ENCODE measurements at places on chromosomes 2 and 18.

DNA sequence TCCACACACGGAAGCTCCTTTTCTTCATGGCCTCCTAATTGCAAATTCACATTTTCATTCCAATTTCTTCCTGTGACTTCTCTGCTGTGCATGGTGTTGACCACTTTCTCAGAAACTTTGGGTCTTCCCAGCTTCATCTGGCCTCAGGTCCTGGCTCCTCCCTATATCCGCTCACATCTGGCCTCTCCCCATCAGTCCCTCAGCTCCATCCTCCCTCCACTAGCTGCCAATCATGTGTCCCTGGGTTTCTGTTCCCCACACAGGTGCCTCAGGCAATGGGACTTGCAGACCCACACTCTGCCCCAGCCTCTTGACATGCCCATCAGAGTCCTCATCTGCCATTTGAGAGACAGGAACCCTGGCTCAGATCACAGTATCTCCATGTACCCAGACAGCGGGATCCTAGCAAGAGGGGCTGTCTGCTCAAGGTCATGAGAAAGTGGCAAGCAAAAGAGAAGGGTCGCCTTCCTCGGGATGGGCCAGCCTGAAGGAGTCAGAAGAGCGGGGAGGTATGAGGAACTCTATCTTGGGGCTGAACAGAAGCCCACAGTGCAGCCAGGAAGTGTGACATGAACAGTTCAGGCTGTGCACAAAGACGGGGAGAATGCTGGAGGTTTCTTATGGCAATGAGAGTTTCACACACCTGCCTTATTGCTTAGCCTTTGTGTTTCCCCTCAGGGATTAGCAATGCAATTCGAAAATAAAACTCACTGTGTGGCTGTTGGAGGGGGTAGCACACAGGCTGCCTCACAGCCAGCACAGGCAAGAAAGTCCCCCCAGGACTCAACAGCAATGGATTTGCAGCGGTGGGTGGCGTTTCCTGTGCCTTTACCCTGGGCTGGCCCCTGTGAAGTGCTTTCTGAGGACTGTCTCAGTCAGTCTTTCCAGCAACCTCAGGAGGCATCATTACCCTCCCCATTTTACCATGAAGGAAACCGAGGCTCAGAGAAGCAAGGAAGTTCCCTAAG, 69.5 kb downstream of the COPS8 start:
- DNase-seq: no peak

DNA sequence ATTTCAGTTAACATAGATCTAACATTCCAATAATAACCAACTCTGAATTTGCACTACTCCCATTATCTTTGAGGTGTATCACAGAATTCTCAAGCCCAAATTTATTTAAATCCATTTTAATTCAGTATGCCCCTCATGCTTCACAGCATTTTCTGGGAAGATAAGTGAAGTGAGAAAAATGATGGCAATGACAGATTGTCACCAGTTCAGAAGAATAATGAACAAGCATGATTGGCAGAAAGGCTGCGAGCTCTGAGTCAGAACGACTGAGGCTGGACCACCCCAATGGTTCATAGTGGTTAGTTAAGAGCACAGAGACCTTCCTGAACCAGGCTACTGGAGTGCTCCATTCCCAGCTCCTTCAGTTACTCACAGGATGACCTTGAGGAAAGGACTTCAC, 4.9 kb downstream of the SPRED2 start:
- no peak for DNase-seq

GRCh38 chr18:8705961-8706790, 820 bp downstream of the MTCL1 start:
- DNase-seq: no peak

- DNase-seq: no peak
These were observed 7.5 kb downstream of the RIOK3 start for GRCh38 chr18:23460285-23461273.

GRCh38 chr2:48344441-48344756, 185.6 kb upstream of the STON1 start:
- DNase-seq: no peak

- no peak for DNase-seq
These were observed 130.3 kb downstream of the MGAT5 start for GRCh38 chr2:134384131-134384530.

GRCh38 chr18:25669741-25670140, 317.8 kb upstream of the ZNF521 start:
- no peak for DNase-seq

DNA sequence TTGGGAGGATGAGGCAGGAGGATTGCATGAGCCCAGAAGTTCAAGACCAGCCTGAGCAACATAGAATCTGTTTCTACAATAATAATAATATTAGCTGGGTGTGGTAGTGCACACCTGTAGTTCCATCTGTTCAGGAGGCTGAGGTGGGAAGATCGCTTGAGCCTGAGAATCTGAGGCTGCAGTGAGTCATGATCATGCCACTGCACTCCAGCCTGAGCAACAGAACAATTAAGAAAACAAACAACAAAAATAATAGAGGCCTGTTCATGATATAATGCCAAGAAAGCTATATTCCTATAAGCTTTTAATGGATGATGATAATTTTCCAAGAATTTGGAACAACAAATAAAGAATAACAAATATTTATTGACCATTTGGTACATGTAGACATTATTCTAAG, 6.9 kb upstream of the CCBE1 start:
- no peak for DNase-seq

GRCh38 chr2:5352286-5352685, 339.9 kb upstream of the SOX11 start:
- DNase-seq: no peak

DNA sequence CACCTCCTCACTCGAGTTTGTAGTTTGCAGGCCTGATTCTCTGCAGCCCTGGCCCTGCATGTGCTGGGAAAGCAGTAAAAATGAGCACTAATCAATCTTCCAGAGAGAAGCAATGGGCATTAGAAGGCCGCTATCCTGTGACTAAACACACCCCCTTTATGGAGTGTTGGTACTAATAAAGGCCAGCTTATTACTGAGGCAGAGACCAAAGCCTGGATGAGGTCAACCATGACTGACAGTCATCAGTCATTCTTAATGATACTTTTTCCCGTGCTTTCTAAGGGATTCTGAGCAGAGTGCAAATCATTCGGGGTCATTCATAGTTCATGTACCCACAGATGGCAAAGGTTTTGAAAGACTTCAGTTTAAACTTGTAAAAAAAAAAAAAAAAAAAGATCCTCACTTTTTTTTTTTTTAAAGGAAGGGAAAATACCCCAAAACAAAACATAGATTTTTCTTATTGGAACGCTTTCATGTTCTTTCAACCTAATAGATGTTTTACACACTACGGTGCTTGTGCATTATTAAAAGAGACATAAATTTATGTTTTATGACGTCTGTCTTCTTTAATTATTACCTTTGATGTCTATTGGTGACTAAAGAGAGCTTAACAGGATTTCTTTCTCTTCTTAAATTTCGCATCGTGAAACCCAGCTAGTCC, 13.2 kb downstream of the TSHZ1 start:
- no peak for DNase-seq

GRCh38 chr2:60356346-60356745, 197.1 kb downstream of the BCL11A start:
- no peak for DNase-seq

- no peak for DNase-seq
These were observed 253.3 kb upstream of the OSR1 start for GRCh38 chr2:19611491-19612332.

- DNase-seq: no peak
These were observed 678.9 kb upstream of the FANCL start for GRCh38 chr2:58920001-58920400.

- DNase-seq: no peak
These were observed 139.5 kb downstream of the LRRC30 start for GRCh38 chr18:7370375-7370774.

- no peak for DNase-seq
These were observed 11.0 kb downstream of the CRIM1 start for GRCh38 chr2:36366491-36367120.

DNA sequence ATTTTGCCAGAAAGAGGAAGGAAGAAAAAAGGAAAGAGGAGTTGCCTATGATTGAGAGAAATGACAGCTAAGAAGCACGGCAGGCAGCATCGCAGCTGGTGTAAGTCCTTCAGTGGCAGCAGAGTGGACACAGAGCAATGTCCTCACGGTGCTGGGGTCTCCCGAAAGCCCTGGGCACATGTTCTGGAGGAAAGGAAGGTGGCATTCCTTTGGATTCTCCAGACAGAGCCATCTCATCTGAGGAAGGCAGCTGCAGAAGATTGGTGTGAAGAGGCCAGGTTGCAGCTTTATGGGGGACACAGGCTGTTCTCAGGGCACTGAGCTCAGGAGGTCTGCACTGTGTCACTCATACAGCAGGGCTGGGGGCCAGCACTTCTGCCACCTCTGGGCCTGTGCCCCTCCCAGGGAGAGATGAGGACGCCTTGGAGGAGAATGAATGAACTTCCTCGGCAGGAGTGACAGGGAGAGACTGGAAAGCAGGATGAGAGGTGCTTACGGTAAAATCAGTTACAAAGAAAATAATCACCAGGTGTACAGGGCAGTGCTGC, 252.0 kb upstream of the MYT1L start:
- DNase-seq: no peak

DNA sequence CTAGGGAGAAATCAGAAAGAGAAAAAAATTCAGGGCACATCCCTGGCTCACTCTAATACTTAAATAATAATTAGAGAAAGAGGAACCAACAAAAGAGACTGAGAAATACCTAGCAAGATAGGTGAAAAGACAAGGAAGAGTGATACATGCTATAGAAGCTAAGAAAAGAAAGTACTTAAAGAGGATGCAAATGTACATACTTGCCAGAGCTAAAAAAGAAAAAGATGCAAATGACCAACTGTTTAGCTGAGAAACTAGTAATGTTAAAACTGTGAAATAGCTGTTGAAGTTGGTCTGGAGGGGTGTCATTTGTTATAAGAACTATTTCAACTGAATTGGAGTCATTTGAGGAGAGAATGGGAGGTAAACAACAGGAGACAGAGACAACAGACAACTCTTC, 412.2 kb downstream of the SPAG16 start:
- no peak for DNase-seq

DNA sequence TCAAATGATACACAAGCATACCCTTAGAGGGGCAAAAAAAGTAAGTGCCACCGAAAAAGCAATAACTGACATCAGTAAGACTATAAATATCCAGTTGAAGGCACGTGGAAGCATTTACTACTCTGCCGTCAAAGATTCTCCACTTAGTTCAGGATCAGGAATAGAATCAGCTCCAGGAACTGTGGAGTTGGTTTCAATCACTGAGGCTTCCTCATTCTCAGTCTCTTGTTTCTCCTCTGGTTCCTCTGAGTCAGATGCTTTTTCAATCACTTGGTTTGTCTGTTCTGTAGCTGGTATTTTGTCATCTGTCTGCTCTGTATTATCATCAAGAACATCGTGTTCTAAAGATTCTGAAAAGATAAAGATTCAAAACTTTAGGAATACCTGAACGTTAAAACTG, 72.2 kb downstream of the LNPK start:
- no peak for DNase-seq

DNA sequence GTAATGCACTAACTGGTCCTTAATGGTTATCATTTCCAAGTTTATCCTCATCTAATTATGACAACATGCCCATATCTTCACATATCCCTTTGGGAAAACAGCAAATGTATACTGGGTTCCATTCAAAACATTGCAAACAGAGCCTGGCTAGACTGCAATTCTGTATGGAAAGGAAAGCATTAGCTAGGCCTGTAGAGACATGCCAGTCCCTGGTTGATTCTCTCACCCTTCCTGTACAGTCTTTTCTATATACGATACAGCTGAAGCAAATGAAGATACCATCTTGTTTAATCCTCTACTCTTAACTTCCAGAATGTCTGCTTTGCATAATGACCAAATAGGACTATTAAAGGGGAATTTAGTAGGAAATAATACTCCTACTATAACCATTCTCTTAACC, 294.4 kb upstream of the MC4R start:
- no peak for DNase-seq

GRCh38 chr2:239534581-239535412, 134.0 kb upstream of the HDAC4 start:
- DNase-seq: no peak

- peak; percentile 12 for DNase-seq
These were observed 112.0 kb downstream of the PPP1R1C start for GRCh38 chr2:182097571-182098164.

- DNase-seq: no peak
These were observed 541.4 kb upstream of the DDX18 start for GRCh38 chr2:117273009-117273671.

DNA sequence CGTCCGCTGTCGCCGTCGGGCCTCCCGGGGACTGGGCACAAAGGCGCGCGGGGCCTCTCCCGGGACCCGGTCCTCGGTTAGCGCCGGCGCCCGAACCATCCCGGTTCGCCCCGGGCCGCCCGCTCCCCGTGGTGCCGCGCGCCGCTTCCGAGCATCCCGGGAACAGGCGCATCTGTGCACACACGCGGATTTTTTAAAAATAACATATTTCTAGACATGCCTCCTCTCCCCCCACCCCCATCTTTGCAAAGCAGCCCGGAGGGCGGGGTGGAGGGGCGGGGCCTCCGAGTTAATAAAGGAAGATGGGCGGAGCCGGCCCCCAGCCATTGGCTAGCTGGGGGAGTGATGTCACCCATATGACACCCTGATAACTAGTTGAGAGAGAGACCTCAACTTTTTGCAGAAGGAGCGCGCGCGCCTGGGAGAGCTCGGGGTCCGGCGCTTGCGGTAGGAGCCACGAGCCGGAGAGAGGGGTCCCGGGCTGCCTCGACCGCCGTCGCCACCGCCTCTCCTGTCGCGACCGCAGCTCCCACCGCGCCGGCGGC, at the start of gene SOX11:
Gene SOX11, plus strand, starts transcription at position 400 of the 545 bp plus-strand sequence. CDS start 338 bp downstream, outside the sequence.
- no peak for DNase-seq

- no peak for DNase-seq
These were observed 90.8 kb downstream of the GAREM1 start for GRCh38 chr18:32379891-32380290.

GRCh38 chr2:160911258-160911657, 249.0 kb upstream of the TANK start:
- no peak for DNase-seq

DNA sequence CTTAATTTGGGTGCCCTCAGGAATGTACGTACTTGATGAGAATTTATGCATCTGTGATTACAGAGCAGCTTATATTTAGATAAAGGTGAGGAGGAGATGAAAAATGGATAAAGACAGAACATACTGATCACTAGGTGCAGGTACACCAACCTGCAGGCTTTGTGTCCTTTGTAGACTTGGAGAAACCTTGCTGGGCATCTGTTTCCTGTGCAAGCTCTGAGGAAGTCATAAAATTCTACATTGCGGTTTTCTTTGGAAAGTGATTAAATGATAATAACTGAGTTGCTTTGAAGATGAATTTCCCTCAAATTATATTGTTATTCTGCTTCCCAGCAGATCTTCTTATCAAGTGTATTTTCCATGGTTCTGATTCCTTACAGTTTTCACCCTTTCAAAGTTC, 7.7 kb downstream of the RAB27B start:
- DNase-seq: peak; percentile 50

GRCh38 chr2:149729586-149729985, 142.0 kb upstream of the MMADHC start:
- no peak for DNase-seq
